Stimulated activated CD8-positive, alpha-beta memory T cell treated with anti-CD3 and anti-CD28 coated beads, Interleukin-15, amount 100 ng/mL, for 24 hours (primary cell): ENCODE measurements at places on chromosomes 11 and 22.

GRCh38 chr22:21626073-21626734, 3.6 kb downstream of the YDJC start:
- no peak for DNase-seq

GRCh38 chr11:13926981-13927380, 35.5 kb upstream of the SPON1 start:
- DNase-seq, result no peak

- DNase-seq, result no peak
Observed at GRCh38 chr22:28742562-28742962, 723 bp downstream of the HSCB start.

GRCh38 chr11:10397226-10397987, 57.7 kb upstream of the AMPD3 start:
- DNase-seq, result no peak

DNA sequence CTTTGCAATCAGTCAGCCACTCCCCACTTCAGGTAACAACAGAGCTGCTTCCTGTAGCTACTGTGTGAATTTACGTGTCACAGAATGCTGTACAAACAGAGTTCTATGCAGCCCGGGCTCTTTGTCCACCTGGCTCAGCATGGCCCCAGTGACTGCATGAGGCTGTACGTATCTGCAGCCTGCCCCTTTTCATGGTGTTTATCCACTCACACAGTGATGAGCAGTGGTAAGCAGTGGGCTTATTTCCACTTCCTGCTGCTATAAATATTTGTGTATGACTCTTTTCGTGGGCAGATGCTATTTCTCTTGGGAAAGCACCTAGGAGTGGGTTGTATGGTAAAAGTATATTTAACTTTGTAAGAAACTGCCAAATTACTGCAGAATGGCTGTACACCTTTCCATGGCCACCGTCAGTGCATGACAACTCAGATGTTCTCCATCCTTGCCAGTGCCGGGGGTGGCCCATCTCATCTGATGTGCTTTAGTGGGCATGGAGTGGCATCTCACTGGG, 43.3 kb downstream of the MYEOV start:
- DNase-seq, result no peak

DNA sequence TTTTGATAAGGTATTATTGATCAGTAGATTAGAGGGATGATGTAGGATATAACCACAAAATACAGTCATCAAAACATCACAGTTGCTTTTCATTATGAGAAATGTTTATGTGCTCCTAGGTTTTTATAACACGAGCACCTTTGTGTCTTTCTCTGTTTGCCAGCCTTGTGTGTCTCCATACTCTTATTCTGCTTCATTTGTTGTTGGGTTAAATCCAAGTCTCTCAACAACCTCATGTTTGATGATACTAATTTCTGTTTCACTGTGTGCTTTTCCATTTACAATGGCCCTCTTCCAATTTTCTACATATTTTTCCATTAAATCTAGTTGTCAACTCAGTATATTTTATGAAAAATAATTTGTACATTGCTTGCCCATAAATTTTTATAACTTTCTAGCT, 107.7 kb upstream of the POU2AF2 start:
- DNase-seq, result no peak
